ENCODE measurements at places on chromosomes 7 and 10. TPM values are rescaled to one million over a fixed set of nuclear protein-coding genes. Genes with fewer than 3 reads are reported as not detected.

PVRIG gene
- not detected for total RNA-seq

GRCh38 chr7:148963583-148964482 lies 64.5 kb downstream of the PDIA4 start:
- no peak for DNase-seq

DNA sequence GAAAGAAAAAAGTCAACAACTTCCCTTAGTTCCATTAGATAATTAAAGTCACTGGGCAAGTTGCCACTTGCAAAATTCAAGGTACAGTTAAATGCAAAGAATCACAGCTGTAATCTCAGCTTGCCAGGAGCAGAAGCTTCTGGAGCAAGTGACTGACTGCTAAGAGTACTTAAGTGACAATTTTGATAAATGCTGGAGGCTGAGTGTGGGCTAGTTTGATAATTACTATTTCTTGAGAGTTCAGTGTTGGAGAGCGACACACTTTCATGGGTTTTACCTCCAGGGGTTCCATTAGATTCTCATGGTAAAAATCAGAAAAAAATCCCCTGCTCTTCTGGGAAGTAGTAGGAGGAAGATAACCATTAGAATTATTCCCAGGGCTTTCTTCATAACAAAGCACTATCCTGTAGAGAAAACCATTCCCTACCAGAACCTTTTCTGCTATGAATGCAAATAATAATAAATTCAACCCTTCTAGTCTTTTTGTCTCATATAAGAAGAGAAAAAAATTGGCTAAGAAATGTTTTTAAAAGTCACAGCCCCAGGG lies 486.3 kb downstream of the POM121L12 start:
- DNase-seq = no peak

- no peak for DNase-seq
These were observed 22.9 kb upstream of the ELFN1 start for GRCh38 chr7:1646957-1647891.

DNA sequence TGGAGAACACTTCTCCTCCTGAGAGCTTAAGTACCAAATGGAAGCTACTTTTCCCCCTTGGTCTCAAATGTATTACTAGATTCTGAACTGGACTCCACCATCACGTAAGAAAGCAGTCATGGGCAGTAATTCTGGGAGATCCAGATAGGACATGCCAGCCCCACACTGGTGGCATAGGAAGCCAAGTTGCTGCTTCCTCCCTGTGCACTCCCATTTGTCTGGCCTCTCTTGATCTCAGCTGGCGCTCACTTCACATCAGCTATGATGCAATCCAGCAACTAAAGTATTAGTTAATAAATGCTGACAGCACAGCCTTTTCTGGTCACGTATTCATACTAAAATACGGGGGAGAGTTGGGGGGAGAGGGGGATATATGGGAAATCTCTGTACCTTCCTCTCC lies 3.4 kb upstream of the IL6 start:
- DNase-seq = no peak

DNA sequence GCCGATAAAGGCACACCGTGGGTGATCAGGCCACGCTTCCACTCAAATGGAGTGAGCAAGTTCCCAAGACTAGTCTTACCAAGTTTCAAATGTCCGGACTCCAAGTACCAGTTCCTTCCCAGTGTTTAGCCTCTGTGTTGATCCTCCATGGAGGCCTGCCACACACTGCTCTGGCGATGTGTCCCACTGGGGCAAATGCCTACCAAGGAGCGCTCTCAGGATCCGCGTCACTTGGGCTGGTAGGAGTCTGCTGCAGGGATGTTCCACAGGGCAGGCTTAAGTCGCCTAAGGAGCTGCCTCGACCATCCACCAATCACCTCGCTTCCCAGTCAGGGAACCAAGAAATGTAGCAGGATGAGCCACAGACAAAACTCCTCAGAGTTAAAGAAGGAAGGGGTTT lies 17.4 kb upstream of the MRLN start:
- no peak for DNase-seq

DNA sequence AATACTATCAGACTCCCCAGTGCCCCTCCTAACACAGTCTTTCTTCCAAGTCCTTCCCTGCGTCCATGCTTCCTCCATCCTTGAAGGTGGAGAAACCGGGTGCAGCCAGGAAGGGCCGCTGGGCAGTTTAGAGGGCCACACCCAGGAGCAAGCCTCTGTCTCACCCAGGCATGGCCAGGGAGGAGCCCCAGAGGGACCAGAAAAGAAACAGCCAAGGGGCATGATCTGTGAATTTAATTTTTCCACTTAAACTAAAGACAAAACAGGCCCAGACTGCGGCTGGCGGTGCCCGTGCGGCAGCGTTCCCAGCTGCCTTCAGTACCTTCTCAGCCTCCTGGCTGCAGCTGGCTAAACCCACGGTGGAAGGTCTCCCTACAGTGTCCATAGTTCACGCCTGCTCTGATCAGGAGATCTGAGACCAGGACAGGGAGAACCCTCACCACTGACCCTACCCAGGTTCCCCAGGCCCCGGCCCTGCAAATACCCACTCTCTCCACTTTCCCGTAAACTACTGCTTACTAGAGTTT lies 12.9 kb downstream of the UNCX start:
- DNase-seq = no peak
